Foreskin keratinocyte (primary cell): ENCODE measurements at places on chromosomes 12 and 14. TPM values are rescaled to one million over a fixed set of nuclear protein-coding genes. Genes with fewer than 3 reads are reported as not detected.

SLC8A3 gene
- total RNA-seq, result 0.04 TPM in 1 of 2 replicates, not detected in the other

SLC5A8 gene
- 0.10 and 0.14 TPM in 2 replicates for total RNA-seq

KRT74 gene
- total RNA-seq, result not detected in 2 replicates

AMIGO2 gene
- total RNA-seq, result 68.7 and 92.9 TPM in 2 replicates

C12orf50 gene
- not detected in 2 replicates for total RNA-seq

TOMM20L gene
- total RNA-seq, result not detected in 2 replicates

B4GALNT3 gene
- total RNA-seq, result 7.3 and 7.7 TPM in 2 replicates

CFAP54 gene
- total RNA-seq, result 0.78 and 0.85 TPM in 2 replicates

KRT8 gene
- 445 and 504 TPM in 2 replicates for total RNA-seq

ABCD2 gene
- total RNA-seq, result 0.03 and 0.04 TPM in 2 replicates

ESR2 gene
- 0.04 and 0.10 TPM in 2 replicates for total RNA-seq

ERP27 gene
- 0.07 TPM in 2 replicates for total RNA-seq

KRT2 gene
- not detected in 2 replicates for total RNA-seq

CLEC14A gene
- total RNA-seq, result not detected in 2 replicates

ATG2B gene
- total RNA-seq, result 12.3 and 12.4 TPM in 2 replicates

C1QL4 gene
- total RNA-seq, result 0.28 and 0.34 TPM in 2 replicates

TAS2R50 gene
- total RNA-seq, result 0.11 and 0.31 TPM in 2 replicates

FSCB gene
- total RNA-seq, result not detected in 2 replicates

OR4K1 gene
- not detected in 2 replicates for total RNA-seq

RERG gene
- total RNA-seq, result not detected in 2 replicates

GPR162 gene
- 0.14 and 0.21 TPM in 2 replicates for total RNA-seq

FAM90A1 gene
- total RNA-seq, result 0.28 and 0.41 TPM in 2 replicates

TSPAN19 gene
- total RNA-seq, result 0.17 TPM in 1 of 2 replicates, not detected in the other

PTPRB gene
- total RNA-seq, result 0.71 and 0.88 TPM in 2 replicates

LRRC43 gene
- total RNA-seq, result 0.28 and 0.61 TPM in 2 replicates

IAPP gene
- not detected in 2 replicates for total RNA-seq

SPIC gene
- not detected in 2 replicates for total RNA-seq

SSTR1 gene
- total RNA-seq, result not detected in 2 replicates

SCFD1 gene
- 70.4 and 71.6 TPM in 2 replicates for total RNA-seq

TNS2 gene
- total RNA-seq, result 1.5 and 4.3 TPM in 2 replicates

TSHR gene
- not detected in 2 replicates for total RNA-seq

CAPZA3 gene
- total RNA-seq, result not detected in 2 replicates

PKP2 gene
- total RNA-seq, result 76.0 and 84.4 TPM in 2 replicates

LMNTD1 gene
- total RNA-seq, result not detected in 2 replicates

RNASE3 gene
- total RNA-seq, result not detected in 2 replicates

CPNE6 gene
- total RNA-seq, result not detected in 2 replicates

PLEKHD1 gene
- total RNA-seq, result not detected in 2 replicates

STYK1 gene
- total RNA-seq, result 3.1 and 3.7 TPM in 2 replicates

PTGDR gene
- total RNA-seq, result not detected in 2 replicates

ABCC9 gene
- 0.03 and 0.04 TPM in 2 replicates for total RNA-seq

APOF gene
- total RNA-seq, result not detected in 2 replicates

PROX2 gene
- total RNA-seq, result not detected in 2 replicates

OAS2 gene
- 124 and 157 TPM in 2 replicates for total RNA-seq

DTX3 gene
- 8.8 and 10.4 TPM in 2 replicates for total RNA-seq

OVCH1 gene
- total RNA-seq, result not detected in 2 replicates

KRT78 gene
- total RNA-seq, result 0.32 and 0.58 TPM in 2 replicates

EXOC3L4 gene
- not detected in 2 replicates for total RNA-seq

NRL gene
- total RNA-seq, result 0.27 and 0.46 TPM in 2 replicates

MANSC1 gene
- 3.8 and 4.8 TPM in 2 replicates for total RNA-seq

SCN8A gene
- 1.3 and 6.1 TPM in 2 replicates for total RNA-seq

LRRC23 gene
- total RNA-seq, result 4.7 and 6.0 TPM in 2 replicates
